ENCODE measurements at places on chromosomes 1 and 21. TPM values are rescaled to one million over a fixed set of nuclear protein-coding genes. Genes with fewer than 3 reads are reported as not detected.

GRCh38 chr1:66331658-66332547 is 202.1 kb upstream of the SGIP1 start:
- peak; percentile 39 for DNase-seq

DNA sequence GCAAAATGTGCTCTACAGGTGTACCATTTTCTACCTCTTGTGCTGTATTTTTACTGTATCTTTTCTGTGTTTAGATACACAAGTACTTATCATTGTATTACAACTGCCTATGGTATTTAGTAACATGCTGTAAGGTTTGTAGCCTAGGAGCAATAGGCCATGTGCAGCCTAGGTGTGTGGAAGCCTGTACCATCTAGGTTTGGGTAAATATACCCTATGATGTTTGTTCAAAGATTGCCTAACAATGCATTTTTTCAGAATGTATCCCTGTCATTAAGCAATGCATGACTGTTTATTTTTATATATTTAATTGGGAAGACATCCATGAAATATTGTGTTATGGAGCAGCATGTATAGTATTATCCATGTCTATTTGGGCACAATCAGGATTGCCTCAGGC is 11.0 kb downstream of the ETV3L start:
- no peak for DNase-seq

DNA sequence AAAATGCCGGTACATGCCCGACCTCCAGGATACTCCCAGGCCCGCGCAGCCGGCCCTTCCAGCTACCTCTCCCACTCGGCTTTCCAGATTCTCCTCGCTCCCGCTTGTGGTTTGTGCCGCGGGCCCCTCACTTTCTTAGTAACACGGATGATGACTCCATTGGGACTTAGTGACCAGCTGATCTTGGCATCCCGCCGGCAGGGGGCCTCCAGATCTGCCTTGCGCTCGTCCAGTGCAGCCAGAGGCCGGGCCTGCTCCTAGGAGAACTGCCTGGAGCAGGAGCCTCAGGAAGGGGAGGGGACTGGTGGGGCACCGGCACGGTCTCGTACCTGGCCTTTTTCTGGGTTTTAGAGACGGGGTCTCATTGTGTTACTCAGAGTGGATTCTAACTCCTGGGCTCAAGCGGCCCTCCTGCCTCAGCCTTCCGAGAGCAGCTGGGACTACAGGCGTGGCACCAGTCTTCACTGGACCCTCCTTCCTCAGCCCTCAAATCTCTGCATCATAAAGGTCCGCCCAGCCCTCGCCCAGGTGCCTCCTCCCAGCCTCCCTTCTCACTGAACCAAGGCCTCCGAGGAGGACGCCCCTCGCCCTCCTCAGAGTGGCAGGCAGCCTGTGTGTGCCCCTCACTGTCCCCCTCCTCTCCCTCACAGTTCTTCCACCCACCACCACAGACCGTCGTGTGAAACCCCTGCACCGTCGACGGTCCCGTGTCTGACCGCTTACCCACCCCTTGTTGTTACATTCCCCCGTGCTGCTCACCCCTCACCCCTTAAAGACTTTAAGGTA is 78.6 kb downstream of the SLC25A24 start:
- no peak for DNase-seq

- no peak for DNase-seq
Measured at GRCh38 chr1:2628933-2629626, 3.7 kb downstream of the MMEL1 start.

The YBEY gene
- 24.0 TPM for polyA plus RNA-seq

DNA sequence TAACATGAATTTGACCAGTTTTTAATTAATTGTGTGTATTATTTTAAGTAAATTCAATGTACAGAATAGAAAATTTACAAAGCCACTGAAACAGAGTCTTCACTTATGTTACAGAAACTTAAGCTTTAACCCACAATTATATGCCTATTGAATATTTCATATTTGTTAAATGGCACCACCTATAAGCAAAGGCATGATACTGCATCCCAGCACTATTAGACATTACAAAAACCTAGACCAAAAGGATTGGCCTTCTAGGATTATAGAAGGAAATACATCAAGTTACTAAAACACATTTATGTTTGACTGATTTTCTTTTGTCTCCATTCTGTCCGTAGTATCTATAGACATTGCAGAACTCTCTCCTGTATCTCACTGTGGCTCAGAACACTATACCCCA is 578.1 kb downstream of the AJAP1 start:
- no peak for DNase-seq

DNA sequence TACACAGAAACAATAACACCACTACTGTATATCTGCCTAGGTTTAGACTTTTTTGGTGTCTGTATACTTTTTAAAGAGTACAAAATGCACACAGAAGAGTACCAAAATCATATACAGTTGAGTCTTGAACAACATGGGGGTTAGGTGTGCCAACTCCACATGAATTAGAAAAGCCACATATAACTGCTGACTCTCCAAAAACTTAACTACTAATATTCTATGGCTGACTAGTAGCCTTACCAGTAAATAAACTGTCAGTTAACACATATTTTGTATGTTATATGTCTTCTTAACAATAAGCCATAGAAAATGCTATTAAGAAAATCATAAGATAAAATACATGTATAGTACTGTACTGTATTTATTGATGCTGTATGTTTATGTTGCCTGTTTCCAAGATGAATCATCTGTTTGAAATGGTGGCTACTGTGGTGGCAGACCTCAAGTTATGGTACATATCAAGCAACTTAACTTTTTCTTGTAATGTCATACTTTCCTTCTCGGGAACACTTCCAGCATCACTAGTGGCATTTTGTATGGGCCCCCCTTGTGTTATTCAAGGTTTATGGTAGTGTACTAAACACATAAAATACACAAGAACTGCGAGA is 71.2 kb downstream of the LHX4 start:
- no peak for DNase-seq

DNA sequence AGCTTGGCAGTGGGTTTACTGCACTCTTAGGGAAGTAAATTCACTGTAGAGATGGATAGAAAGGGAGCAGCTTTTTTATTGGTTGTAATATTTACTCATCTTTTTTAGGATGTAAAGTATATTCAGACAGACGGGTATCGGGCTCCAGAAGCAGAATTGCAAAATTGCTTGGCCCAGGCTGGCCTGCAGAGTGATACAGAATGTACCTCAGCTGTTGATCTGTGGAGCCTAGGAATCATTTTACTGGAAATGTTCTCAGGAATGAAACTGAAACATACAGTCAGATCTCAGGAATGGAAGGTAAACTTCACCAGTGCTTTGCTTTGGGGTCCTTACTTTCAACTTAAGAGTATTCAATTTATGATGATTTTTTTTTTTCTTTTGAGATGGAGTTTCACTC is 3.2 kb downstream of the UHMK1 start:
- no peak for DNase-seq

- no peak for DNase-seq
Measured at GRCh38 chr1:43436371-43436770, 17.4 kb downstream of the HYI start.

GRCh38 chr1:89121641-89122040 is 4.3 kb downstream of the GBP2 start:
- no peak for DNase-seq

- no peak for DNase-seq
Measured at GRCh38 chr1:109838838-109839240, 71.8 kb upstream of the CSF1 start.

- DNase-seq: no peak
Measured at GRCh38 chr21:44532712-44533111, 7.3 kb downstream of the KRTAP10-1 start.

The FAM177B gene
- polyA plus RNA-seq: not detected

GRCh38 chr1:62434618-62435001 is 2.2 kb upstream of the USP1 start:
- no peak for DNase-seq

GRCh38 chr1:172870901-172871606 is 179.7 kb downstream of the TNFSF18 start:
- no peak for DNase-seq

GRCh38 chr1:116460261-116460660 is 87.2 kb downstream of the ATP1A1 start:
- no peak for DNase-seq

The POTED gene
- polyA plus RNA-seq: not detected

The NFASC gene
- polyA plus RNA-seq: 17.2 TPM

GRCh38 chr21:33374450-33375096 is 28.6 kb upstream of the IFNGR2 start:
- no peak for DNase-seq

DNA sequence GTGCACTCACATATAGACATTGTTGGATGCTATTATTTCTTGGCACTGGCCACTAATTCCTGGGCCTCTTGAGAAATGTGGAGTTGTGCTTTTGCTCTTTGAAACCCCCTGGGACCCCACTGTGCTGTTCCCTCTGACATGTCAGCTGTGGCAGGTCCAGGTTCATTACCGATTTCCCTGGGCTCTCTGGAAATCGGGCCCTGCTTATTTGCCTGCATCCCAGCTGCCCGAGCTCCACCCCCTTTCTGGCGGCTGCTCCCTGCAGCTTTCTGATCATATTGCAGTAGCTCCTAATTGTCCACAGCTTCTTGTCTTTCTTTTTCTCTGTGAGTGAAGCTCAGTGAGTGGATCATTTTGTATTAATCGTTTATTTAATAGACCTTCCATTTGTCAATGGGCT is 183.7 kb upstream of the FAM78B start:
- no peak for DNase-seq

GRCh38 chr1:82721702-82722101 is 921.0 kb downstream of the ADGRL2 start:
- no peak for DNase-seq

DNA sequence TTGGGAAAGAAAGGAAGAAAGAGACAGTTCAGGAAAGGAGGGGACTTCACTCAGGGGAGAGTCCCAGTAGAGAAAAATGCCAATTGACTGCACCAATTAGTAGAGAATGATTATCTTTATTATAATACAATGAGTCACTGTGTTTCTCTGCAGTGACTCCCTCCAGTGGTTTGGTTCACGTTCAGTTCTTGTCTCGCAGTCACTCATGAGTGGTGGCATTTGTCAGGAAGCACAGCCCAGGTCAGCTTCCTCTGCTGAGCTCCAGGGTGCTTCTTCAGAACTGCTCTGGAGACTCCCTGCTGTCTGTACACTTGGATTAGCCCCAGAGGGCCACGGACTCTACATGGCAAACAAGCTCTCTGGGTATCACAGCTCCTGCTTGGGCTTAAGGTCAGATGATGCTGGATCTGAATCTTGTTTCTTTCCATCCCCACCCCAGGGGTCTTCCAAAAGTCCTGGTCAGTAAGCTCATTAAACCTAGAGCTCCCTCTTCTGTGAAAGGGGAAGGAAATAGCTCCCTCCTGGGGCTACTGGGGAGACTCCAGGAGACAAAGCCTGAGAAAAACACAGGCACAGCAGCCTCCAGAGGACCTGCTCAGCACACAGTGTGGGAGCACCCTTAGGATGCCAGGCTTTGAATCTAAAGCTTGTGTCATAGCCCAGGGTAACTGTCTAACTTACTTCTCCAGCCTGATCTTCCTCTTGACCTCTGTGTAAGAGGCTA is 619.0 kb downstream of the AJAP1 start:
- DNase-seq: no peak

The OR2T2 gene
- 0.06 TPM for polyA plus RNA-seq

The TMEM81 gene
- 4.0 TPM for polyA plus RNA-seq

DNA sequence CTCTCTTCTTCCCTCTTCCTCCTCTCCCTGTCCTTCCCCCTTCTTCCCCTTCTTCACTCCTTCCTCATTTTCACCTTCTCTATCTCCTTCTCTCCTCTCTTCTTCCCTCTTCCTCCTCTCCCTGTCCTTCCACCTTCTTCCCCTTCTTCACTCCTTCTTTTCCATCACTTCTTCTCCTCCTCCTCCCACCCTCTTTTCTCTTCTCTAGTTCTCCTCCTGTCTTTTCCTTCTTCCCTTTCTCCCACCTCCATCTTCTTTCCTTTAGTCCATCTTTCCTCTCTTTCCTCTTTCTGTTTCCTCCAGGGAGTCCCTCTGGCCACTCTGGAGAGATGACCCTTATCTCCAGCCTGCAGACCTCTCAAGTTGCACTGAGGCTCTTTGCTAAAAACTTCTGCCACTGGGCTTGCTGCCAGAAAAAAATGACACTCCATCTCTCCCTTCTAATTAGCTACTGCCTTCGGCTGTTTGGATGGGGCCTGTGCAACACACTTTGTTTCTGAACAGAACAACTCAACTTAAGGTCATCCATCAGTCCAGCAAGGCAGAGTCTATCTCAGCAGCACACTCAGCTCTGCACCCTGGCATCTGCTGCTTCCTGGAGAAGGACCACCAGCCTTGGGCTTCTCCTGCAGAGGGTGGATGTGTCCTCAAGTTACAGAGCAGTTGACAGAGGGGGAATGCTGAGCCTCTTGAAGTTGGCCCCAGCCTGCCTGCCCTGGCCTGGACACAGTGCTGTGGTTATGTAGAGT is 538.8 kb downstream of the MATN1 start:
- DNase-seq: no peak

The SFN gene
- 0.53 TPM for polyA plus RNA-seq

GRCh38 chr1:235632506-235633401 is 16.8 kb downstream of the GNG4 start:
- DNase-seq: no peak

- no peak for DNase-seq
Measured at GRCh38 chr21:38312822-38313221, 56.0 kb downstream of the KCNJ15 start.

GRCh38 chr1:115809847-115810246 is 31.1 kb downstream of the NHLH2 start:
- DNase-seq: no peak

DNA sequence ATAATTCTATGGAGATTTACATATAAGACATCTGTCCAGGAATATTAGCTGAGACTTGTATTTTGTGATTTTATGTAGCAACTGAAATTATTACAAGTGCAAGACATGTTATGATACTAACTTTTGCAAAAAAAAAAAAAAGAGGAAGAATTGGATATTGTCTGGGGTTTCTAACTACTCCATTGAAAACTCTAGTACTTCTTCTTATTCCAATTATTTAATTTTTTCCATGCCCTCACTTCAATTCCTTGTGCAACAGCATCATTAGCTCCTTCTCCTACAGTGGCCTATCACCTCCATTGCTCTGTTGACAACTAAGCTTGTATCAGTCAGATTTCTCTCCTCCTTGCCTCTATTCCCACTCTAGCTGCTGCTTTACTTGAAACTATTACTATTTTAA is 126.6 kb downstream of the PTPRC start:
- no peak for DNase-seq

GRCh38 chr1:193335806-193336428 is 149.5 kb upstream of the B3GALT2 start:
- no peak for DNase-seq

GRCh38 chr1:110731529-110731928 is 56.8 kb upstream of the KCNA3 start:
- no peak for DNase-seq

- DNase-seq: no peak
Measured at GRCh38 chr1:17895986-17896385, 140.9 kb downstream of the ACTL8 start.

The DNM3 gene
- 4.8 TPM for polyA plus RNA-seq

DNA sequence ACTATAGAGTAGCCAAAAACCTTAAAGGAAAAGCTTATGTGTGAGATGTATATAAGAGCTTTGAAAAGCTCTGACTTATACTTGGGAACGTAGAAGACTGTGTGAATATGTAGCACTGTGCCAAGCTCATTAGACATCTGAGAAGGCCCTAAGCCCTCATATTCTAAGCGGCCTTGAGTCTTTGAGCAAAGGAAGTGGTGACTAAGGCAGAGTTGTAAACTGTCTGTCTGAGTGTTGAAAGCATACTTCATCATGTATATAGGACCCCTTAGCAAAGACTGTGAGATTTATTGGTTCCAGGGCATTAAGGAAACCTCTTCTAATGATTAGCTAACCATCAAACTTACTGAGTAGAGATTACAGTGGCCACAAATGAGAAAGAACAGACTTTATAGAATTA is 153.3 kb upstream of the LYPLAL1 start:
- DNase-seq: no peak

The SNRPE gene
- 284 TPM for polyA plus RNA-seq

The S100A2 gene
- polyA plus RNA-seq: 9.8 TPM

Measured in renal cortex interstitium (tissue), 15 donors.